ENCODE measurements at places on chromosomes 6 and 20.

DNA sequence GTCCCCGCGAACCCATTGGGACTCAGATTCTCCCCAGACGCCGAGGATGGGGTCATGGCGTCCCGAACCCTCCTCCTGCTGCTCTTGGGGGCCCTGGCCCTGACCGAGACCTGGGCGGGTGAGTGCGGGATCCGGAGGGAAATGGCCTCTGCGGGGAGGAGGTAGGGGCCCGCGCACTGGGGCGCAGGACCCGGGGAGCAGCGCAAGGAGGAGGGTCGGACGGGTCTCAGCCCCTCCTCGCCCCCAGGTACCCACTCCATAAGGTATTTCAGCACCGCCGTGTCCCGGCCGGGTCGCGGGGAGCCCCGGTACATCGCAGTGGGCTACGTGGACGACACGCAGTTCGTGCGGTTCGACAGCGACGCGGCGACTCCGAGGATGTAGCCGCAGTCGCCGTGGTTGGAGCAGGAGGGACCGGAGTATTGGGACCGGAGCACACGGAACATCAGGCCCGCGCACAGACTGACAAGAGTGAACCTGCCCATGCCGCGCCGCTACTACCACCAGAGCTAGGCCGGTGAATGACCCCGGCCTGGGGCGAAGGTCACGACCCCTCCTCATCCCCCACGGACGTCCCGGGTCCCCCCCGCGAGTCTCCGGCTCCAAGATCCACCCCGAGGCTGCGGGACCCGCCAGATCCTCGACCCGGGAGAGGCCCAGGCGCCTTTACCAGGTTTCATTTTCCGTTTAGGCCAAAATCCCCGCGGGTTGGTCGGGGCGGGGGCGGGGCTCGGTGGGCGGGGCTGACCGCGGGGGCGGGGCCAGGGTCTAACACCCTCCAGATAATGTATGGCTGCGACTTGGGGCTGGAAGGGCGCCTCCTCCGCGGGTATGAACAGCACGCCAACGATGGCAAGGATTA is 15.7 kb upstream of the HLA-A start:
- peak; percentile 94 for DNase-seq

DNA sequence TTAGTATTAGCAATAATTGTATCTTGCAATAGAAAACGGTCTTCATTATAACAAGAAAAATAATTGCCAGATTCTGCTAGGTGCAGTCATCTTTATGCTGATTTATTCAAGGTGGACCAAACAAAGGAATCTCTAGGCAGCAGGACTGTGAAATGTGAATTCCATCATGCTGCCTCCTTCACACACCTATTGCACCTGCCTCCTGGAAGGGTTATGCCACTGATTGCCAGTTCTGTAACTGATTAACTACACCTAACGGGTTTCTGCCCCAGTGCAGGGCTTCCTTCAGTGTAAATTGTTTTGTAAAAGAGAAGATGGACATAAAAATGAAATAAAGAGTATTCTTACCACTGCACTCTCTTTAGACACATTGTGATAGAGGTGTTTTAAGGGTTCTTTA is 96.1 kb downstream of the FOXO3 start:
- DNase-seq: peak; percentile 80

DNA sequence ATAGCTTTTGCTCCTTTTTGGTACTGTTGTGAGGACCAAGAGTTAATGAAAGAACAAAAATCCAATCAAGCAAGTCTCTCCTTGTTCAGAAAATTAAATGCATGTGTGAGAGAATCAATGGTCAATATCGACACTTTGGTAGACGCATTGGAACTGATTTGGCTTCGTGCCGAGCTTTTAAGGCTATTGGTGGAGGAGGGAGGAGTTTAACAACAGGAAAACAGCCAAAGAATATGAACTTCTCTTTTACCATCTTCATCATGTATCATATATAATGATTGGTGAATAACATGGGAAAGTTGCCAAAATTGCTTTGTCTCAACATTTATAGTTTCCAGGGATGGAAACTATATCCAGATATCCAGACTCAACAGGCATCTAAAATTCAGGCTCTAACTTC is 266.5 kb upstream of the CITED2 start:
- DNase-seq: no peak

- DNase-seq: no peak
These were observed 626 bp downstream of the STX7 start for GRCh38 chr6:132512342-132512637.

- DNase-seq: no peak
These were observed 16.6 kb downstream of the CTCFL start for GRCh38 chr20:57508381-57508780.

GRCh38 chr6:114154812-114155211 is 183.9 kb upstream of the HDAC2 start:
- DNase-seq: no peak

- no peak for DNase-seq
These were observed 796.7 kb downstream of the DHX35 start for GRCh38 chr20:39758876-39759275.

DNA sequence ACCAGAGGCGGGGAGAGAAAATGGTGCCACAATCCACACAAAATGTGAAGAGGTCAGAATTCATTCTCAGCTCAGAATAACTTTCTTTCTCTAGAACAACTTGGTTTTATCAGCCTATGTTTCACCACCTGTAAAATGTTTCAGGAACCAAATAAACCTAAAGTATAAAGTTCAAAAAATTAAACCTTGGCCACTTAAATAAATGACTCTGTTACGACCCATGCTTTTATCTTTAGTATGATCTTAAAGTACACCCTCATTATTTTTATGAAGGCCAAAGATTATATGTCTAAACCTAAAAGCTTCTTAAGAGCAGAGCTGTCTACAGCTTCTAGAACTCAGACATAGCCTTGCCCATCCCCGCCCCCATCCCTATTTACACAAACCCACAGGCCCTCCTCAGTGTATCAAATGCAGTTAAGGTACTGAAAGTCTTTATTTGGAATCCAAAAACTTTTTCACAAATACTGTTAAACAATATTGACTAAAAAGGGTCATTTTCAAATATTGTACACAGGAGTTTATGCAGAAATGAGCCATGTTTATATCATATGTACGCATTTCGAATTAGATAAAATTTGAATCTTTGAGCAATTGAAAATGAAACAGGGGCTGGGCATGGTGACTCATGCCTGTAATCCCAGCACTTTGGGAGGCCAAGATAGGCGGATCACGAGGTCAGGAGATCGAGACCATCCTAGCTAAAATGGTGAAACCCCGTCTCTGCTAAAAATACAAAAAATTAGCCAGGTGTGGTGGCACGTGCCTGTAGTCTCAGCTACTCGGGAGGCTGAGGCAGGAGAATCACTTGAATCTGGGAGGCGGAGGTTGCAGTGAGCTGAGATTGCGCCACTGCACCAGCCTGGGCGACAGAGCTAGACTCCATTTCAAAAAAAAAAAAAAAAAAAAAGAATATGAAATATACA is 5.7 kb upstream of the NHSL1 start:
- no peak for DNase-seq

- DNase-seq: no peak
These were observed 77.7 kb upstream of the SLC22A23 start for GRCh38 chr6:3534599-3534998.

GRCh38 chr6:36324715-36325114 is 12.0 kb downstream of the BNIP5 start:
- DNase-seq: no peak

GRCh38 chr6:3357678-3358077 is 98.9 kb downstream of the PSMG4 start:
- DNase-seq: no peak

GRCh38 chr20:35006531-35006971 is 50.9 kb downstream of the MYH7B start:
- no peak for DNase-seq

DNA sequence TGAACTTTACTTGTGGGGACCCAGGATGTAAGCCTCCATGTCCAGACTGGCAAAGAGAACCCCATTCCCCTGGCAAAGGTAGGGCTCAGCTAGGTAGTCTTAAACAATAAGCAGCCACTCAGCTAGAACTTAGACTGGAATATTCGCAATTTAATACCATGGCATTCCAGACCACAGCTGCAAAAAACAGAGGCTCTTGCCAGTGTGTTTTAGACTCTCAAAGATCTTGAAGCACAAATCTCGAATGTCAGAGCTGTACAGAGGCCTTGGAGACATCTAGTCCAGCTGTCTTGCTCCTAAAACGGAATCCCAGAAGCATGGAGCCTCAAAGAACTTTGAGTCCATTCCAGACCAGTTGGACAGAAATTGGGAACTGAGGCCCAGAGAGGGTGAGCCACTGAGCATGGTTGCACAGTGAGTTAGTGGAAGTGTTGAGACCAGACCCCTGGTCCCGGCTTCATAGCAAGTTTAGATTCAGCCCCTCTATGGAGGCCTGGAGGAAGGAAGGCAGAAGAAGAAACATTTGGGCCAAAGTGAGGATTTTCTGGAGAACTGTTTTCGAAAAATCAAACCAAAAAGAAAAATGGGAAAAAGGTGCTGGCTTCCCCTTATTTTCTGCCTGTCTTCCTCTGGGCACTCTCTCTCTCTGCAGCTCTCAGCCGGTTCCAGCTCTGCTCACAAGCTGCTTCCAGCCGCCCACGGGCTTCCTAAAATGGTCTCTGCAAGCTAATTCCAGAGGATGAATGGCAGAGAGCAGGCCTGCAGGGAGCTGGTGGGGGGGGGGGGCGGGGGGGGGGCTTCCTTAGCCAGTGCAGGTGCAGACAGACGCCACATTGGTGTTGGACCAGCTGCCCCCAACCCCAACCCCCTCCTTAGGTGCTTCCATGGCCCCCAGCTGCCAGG is 32.4 kb downstream of the AAR2 start:
- no peak for DNase-seq

GRCh38 chr20:37680420-37680819 is 13.4 kb upstream of the CTNNBL1 start:
- no peak for DNase-seq

DNA sequence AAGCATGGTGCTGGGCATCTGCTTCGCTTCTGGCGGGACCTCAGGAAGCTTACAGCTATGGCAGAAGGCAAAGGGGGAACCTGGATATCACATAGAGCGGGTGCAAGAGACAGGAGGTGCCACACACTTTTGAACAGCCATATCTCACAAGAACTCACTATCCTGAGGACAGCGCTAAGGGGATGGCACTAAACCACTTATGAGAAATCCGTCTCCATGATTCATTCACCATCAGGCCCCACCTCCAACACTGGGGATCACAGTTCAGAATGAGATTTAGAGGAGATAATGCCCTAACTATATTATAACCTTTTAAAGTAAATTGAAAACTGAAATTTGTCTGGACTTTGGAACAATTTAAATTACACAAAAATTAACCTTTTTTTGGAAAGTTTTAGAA is 37.8 kb upstream of the SUMO4 start:
- DNase-seq: no peak

DNA sequence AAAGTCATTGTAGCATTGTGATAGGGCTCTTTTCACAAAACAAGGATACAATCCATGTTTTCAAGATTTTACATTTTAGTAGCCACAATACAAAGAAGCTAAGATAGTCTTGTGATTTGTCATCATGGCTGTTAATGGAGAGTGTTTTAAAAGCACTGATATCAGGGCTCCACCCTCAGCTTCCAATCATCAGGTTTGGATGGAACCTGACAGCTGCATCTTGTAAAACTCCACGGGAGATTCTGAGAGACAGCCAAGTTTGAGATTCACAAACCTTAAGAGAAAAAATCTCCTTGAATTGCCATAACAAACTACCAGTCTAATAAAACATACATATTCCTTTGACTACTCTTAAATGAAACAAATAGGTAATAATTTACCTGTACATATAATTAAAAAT is 280.2 kb downstream of the ESR1 start:
- DNase-seq: no peak

DNA sequence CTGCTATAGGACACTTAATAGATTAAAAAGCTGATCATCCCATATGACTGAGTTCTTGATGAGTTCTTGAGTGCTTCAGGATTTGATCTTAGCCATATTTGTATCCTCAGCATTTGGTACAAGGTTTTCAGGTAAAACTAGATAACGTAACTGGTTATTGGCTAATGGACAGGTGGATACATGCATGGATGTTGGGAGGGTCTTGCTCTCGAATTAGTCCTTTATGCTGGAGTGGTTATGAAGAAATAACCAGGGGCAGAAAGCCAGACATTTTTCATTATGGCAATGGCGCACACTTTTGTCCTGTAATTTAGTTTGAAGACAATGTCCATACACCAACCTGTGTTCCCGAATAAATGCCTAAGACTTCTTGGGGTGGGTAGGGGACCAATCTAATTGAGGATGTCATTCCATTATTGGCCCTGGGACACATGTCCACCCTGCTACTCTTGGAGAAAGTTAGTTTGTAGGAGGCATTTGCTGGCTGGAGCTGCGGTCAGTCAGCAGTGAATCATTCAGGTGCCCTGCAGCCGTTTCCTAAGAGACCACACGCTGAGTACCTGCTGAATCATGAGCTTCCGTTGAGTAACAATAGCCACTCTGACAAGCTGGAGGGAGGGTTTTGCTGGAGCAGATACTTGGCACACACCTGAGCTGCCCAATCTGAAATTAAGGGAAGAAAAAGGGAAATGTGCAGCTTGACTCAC is 194.4 kb downstream of the FOXA2 start:
- DNase-seq: peak; percentile 42

GRCh38 chr6:35426074-35426473 is 26.1 kb upstream of the FANCE start:
- DNase-seq: no peak

GRCh38 chr20:1254254-1254653 is 11.8 kb upstream of the SNPH start:
- peak; percentile 28 for DNase-seq

DNA sequence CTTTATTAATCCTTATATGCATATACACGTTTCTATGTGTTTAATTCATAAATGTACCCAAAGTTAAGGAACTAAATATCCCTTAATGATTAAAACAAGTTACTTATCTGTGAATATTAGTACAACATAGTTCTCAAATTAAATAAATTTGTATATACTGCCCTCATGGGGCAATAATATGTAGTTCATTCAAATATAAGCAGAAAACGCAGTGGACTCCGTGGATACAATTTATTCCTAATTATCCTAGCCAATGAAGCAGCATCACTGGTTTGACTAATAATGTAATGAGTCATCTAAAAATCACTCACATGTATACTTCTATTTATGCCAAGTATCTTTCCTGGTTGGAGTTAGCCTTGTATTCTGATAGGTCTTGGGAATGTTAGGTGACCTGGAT is 111.6 kb downstream of the TBC1D32 start:
- DNase-seq: peak; percentile 20

- no peak for DNase-seq
These were observed 25.5 kb upstream of the ASXL1 start for GRCh38 chr20:32332614-32333013.

GRCh38 chr6:166297606-166298005 is 10.6 kb downstream of the PRR18 start:
- DNase-seq: no peak

GRCh38 chr6:128139519-128139918 is 238.7 kb upstream of the THEMIS start:
- no peak for DNase-seq

DNA sequence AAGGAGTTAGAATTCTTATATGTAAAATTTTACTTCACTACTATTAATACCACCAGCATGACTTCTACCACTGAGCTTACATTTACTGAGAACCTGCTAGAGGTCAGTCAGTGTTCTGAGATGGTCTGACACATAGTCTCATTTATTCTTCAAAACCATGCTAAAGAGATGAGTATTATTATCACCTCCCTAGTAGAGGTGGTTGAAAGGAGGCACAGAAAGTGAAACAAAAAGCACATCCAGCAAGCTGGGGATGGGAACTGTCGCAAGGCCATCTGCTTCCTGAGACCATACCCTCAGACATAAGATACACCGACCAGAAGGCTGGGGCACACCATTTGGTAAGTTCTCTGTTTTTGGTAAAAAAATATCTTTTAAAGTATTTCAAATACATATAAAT is 137.7 kb downstream of the INSM1 start:
- no peak for DNase-seq

- no peak for DNase-seq
These were observed 5.3 kb upstream of the UBD start for GRCh38 chr6:29564875-29565274.

- DNase-seq: no peak
These were observed 41.1 kb upstream of the SAMD5 start for GRCh38 chr6:147467428-147467827.
